ENCODE measurements at places on chromosomes 4 and X. TPM values are rescaled to one million over a fixed set of nuclear protein-coding genes. Genes with fewer than 3 reads are reported as not detected.

GRCh38 chr4:141501931-141502330 is 134.5 kb upstream of the IL15 start:
- DNase-seq = no peak

GRCh38 chr4:118175506-118175905 is 141.2 kb downstream of the NDST3 start:
- DNase-seq = no peak

- DNase-seq = peak; percentile 83
These were observed 7.0 kb downstream of the MXD4 start for GRCh38 chr4:2254665-2255500.

DNA sequence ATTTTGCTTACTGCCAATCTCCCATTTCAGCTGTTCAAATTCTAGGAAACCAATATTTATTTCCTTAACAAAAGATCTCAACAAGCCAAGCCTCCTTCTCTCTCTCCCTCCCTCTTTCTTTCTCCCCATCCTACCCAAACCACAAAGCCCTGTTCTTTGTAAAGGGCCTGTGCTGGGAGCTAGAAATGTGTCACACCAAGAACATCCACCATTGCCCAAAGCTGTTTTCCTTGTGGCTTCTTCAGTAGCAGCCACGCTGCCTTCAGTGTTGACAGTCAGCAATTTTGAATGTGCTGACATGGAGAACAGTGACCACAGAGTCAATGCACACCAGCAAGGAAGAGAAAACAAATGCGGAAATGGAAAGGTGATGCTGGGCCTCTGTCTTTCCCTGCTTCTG is 203.0 kb downstream of the MAML3 start:
- no peak for DNase-seq

STATH gene
- total RNA-seq = not detected

- DNase-seq = no peak
These were observed 143.5 kb downstream of the RELL1 start for GRCh38 chr4:37542706-37543105.

CLNK gene
- total RNA-seq = not detected

- peak; percentile 87 for DNase-seq
These were observed 116.9 kb downstream of the EFNB1 start for GRCh38 chrX:68945603-68946228.

FGD1 gene
- total RNA-seq = 9.1 TPM

GRCh38 chr4:53721263-53721662 is 130.0 kb upstream of the LNX1 start:
- no peak for DNase-seq

TRIM75 gene
- total RNA-seq = not detected

DNA sequence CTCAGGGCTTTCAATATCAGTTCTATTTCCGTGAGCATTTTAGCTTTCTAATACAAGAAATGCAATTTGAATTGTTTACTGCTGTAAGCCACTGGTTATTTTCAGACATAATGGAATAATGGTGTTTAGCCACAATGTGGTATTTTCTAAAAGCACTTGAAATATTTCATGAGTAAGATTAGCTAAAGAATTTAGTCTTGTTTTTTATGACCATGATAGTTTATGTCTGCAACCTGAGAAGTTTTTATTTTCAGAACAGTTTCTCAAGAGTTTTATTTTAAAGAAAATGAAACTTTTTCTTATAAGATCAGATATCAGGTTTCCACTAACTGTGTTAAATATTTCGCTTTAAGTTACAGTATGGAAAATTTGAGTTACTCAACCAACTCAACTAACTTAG is 60.2 kb downstream of the SLIT2 start:
- no peak for DNase-seq
